ENCODE measurements at places on chromosomes 1 and 21.

- DNase-seq: no peak
These were observed 23.9 kb downstream of the COL6A1 start for GRCh38 chr21:46005481-46005881.

DNA sequence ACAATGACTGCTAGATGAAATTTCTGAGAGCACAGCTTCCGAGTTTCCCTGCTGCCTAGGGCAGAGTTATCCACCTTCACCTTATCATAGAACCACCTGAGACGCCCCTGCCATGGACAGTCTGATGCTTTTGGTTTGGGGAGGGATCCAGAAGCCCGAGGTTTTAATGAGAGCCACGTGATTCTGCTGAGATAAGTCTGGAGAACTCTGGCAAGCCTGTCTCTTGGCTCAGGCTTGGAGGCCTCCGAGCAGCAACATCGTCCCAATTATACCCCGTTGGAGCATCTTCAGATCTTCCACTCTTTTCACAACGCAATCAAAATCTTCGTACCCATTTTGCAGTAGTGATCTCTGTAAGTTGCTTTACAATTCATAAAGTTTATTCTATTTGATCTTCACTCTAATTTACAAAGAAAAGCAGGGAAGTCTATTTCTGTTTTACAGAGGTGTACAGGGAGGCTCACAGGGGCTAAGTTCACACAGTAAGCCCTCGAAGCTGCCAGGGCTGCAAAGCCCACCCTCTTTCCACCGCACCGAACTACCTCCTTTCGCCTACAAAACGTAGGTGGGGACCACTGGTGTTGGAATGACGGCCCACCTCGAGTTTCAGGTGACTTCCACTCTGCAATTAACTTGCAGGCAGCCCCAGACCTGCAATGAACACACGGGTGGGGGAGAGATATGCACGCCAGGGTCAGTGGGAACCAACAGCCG, 513 bp upstream of the HHAT start:
- DNase-seq: no peak

GRCh38 chr1:6489799-6490180, 1.7 kb downstream of the PLEKHG5 start:
- DNase-seq: no peak

DNA sequence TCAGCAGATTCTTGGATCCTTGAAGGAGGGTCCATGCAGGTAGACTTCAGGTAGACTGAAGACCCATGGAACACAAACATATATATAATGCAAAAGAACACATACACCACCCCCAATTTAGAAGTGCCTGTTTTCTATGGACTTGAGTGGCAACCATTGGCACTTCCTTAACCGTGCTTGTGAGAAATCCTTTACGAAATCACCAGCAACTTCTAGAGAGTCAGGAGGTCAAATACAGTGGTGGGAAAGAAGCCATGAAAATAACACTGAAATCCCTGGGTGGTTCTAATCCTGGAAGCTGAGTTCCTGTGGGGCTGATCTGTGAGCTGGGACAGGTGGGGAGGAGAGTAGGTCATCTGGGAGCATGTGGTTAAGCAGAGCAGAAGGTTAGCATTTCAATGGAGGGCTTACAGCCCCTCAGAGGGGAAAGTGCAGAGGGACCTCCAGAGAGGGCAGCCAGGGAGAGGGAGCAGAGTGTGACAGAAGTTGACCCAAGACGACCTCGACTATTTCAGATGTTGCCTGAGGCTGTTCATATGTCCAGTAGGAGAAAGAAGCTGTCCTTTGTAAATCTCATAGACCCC, 13.0 kb upstream of the IL10 start:
- no peak for DNase-seq

GRCh38 chr21:14688412-14688811, 142.3 kb upstream of the SAMSN1 start:
- DNase-seq: no peak

- DNase-seq: no peak
These were observed 757 bp upstream of the SPSB1 start for GRCh38 chr1:9291914-9292360.

DNA sequence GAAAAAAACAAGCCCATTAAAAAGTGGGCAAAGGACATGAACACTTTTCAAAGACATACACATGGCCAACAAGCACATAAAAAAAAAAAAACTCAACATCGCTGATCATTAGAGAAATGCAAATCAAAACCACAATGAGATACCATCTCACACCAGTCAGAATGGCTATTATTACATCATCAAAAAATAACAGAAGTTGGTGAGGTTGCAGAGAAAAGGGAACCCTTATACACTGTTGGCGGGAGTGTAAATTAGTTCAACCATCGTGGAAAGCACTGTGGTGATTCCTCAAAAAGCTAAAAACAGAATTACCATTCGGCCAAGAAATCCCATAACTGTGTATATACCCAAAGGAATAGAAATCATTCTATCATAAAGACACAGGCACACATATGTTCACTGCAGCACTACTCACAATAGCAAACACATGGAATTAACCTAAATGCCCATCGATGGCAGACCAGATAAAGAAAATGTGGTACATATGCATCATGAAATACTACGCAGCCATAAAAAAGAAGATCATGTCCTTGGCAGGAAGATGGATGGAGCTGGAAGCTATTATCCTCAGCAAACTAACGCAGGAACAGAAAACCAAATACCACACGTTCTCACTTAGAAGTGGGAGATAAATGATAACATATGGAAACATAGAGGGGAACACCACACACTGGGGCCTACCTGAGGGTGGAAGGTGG, 70.1 kb downstream of the INTS7 start:
- DNase-seq: no peak

GRCh38 chr1:198113342-198113750, 43.5 kb upstream of the NEK7 start:
- no peak for DNase-seq

Data from left renal cortex interstitium (tissue), 4 donors.